Stimulated activated memory B cell treated with anti-CD40 and anti-IgM and Interleukin-4, amounts not matched to agents 10 μg/mL and 1 μg/mL and 100 μg/mL, for 72 hours (primary cell): ENCODE measurements at places on chromosomes 4 and X.

DNA sequence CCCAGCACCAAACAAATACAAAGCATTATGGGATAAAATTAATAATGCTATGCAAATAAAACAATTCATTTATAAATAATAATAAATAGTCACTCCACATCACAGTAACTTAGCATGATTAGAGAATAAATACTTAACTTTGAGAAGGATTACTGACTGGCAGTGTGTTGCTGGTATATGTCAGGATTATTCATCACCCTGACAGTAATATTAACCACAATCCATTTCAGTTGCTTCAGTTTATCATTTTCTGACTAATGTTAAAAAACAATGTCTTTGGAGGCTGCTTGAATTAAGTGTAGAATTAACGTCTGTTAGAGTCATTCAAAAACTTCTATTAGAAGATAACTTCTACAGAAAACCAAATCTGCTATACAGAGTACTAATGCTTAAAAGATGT is 124.1 kb upstream of the MAB21L2 start:
- H3K27me3 ChIP-seq, result no peaks in the 10 kb centered on the region
- H3K27ac ChIP-seq, result no peak overlapping the region
- no peaks in the 10 kb centered on the region for H3K4me1 ChIP-seq

GRCh38 chrX:11346121-11346682 is 53.0 kb downstream of the AMELX start:
- peaks cover 11% of the 10 kb centered on the region for H3K4me1 ChIP-seq
- no peak overlapping the region for H3K27ac ChIP-seq
- no peaks in the 10 kb centered on the region for H3K27me3 ChIP-seq

DNA sequence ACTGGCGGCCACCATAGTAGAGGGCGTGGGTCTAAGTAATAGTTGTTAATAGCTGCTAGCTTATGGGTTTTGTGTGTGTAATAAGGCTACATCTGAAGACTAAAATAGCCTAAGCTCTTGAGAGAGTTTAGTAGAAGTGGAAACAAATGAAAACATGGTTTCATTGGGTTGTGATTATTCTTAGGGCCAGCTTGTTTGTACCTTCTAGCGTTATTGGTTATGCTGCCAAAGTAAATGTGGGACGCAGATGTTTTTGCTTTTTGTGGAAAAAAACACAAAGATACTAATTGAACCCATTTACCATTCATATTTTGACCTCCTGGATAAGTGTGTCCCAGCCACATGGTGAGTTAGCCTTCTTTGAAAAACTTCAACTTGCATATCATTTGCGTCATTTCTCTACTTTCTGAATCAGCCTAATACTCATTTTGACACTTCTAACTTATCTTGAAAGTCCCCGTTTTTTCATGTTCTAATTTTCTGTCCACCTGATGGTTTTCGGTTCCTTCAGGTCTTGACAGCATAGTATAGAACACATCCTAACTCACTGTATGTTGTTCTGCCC is 305.3 kb downstream of the FRMPD4 start:
- H3K4me1 ChIP-seq, result peaks cover 11% of the 10 kb centered on the region
- no peak overlapping the region for H3K4me3 ChIP-seq
- peak; percentile 88 for ATAC-seq
- no peaks in the 10 kb centered on the region for H3K27me3 ChIP-seq
- H3K36me3 ChIP-seq, result no peaks in the 10 kb centered on the region

DNA sequence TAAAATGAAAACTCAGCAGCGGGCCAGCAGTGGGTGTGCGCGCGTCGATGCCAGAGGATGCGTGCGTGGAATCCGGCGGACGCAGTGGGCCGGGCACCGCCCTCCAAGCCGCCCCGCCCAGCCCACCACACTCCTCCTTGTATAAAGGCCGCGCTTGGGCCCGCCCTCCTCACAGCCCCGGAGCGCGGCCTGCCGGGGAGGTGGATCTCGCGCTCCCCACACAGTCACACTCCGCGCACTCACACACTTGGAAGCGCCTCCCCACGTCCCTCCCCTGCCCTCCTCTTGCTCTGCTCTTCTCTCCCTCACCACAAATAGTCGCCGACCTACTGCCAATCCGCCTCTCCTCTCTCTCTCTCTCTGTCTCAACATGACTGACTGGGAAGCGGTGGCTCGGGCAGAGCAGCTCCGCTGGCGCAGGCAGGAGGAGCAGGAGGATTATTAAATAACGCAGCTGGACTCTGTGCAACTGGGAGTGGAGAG is at the start of gene CCSER1:
CCSER1 (plus strand) TSS at position 172 of the 483 bp plus-strand sequence.
- peak within 1 kb of the TSS; percentile 86 for H3K27ac ChIP-seq
- peaks cover 31% of the 10 kb centered on the region for H3K4me1 ChIP-seq
- no peaks in the 10 kb centered on the region for H3K27me3 ChIP-seq
- ATAC-seq, result peak; percentile 96
- H3K36me3 ChIP-seq, result no peaks in the 10 kb centered on the region
- peak within 1 kb of the TSS; percentile 96 for H3K4me3 ChIP-seq

GRCh38 chrX:23185951-23186350 is 148.7 kb upstream of the PTCHD1 start:
- no peaks in the 10 kb centered on the region for H3K4me1 ChIP-seq
- no peak for ATAC-seq
- no peaks in the 10 kb centered on the region for H3K27me3 ChIP-seq
- no peak overlapping the region for H3K27ac ChIP-seq
- no peaks in the 10 kb centered on the region for H3K36me3 ChIP-seq

- H3K36me3 ChIP-seq, result no peaks in the 10 kb centered on the region
- peaks cover 22% of the 10 kb centered on the region for H3K27me3 ChIP-seq
- no peak overlapping the region for H3K27ac ChIP-seq
- H3K4me3 ChIP-seq, result no peak overlapping the region
- ATAC-seq, result no peak
- H3K4me1 ChIP-seq, result no peaks in the 10 kb centered on the region
Observed at GRCh38 chr4:25060963-25061340, 30.2 kb upstream of the LGI2 start.

DNA sequence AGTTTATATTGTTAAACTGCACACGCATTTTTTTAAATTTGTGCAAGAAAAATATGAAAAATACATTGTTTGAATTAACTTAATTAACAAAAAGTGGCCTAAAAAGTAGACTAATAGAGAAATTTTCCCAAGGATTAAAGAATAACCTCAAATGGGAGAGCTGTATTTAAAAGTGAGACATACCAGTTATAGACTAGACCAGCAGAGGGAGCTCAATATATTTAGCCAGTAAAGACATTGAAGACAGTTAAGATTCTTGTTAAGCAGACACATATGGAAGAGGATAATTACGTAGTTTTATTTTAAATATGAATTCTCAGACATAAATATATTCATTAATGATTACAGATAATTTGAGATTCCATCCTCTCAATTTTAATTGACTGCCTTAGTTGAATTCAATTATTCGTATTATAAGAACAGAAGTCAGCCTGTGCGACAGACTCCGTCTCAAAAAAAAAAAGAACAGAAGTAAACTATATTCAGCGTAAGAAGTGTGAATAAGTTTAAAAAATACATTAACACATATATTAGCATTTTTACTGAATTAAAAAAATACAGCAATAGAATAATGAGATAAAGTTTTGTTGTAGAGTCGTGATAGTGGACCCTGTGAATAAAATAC is 64.8 kb downstream of the GLRA3 start:
- H3K4me3 ChIP-seq, result no peak overlapping the region
- H3K27me3 ChIP-seq, result no peaks in the 10 kb centered on the region
- no peak overlapping the region for H3K27ac ChIP-seq
- H3K36me3 ChIP-seq, result no peaks in the 10 kb centered on the region

GRCh38 chr4:143351774-143352451 is 15.2 kb downstream of the GAB1 start:
- H3K27ac ChIP-seq, result no peak overlapping the region
- peaks cover 10% of the 10 kb centered on the region for H3K4me1 ChIP-seq
- no peaks in the 10 kb centered on the region for H3K27me3 ChIP-seq
- ATAC-seq, result no peak

DNA sequence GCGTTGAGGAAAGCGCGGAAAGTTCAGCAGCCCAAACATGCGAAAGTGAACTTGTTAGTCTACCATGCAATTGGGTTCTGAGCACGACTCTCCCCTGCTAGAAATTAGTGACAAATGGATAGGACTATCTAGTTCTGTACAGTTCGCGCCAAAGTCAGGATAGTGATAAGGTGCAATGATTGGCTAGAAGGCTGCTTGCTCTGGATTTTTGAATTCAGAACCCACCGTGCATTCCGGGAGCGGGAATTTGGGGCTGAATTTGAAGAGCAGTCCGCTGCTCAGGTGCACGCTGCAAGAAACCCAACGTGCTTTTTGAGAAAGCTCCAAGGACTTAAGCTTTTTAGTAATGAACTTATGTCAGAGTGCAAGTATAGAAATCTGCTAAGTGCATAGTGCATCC is 732 bp upstream of the ESX1 start:
- ATAC-seq, result no peak
- H3K4me1 ChIP-seq, result peaks cover 7% of the 10 kb centered on the region
- H3K4me3 ChIP-seq, result no peak overlapping the region
- no peaks in the 10 kb centered on the region for H3K36me3 ChIP-seq
- H3K27ac ChIP-seq, result no peak overlapping the region

- no peaks in the 10 kb centered on the region for H3K4me1 ChIP-seq
- ATAC-seq, result no peak
- H3K27me3 ChIP-seq, result peaks cover 18% of the 10 kb centered on the region
- H3K4me3 ChIP-seq, result no peak overlapping the region
Observed at GRCh38 chr4:24885342-24885741, 27.5 kb downstream of the CCDC149 start.

GRCh38 chrX:99909946-99910345 is 500.1 kb downstream of the PCDH19 start:
- no peak overlapping the region for H3K4me3 ChIP-seq
- no peaks in the 10 kb centered on the region for H3K4me1 ChIP-seq
- no peaks in the 10 kb centered on the region for H3K36me3 ChIP-seq
- H3K27me3 ChIP-seq, result no peaks in the 10 kb centered on the region
- H3K27ac ChIP-seq, result no peak overlapping the region

GRCh38 chrX:16822723-16823122 is 36.5 kb downstream of the TXLNG start:
- peaks cover 5% of the 10 kb centered on the region for H3K4me1 ChIP-seq
- no peak overlapping the region for H3K4me3 ChIP-seq
- ATAC-seq, result no peak
- H3K27ac ChIP-seq, result no peak overlapping the region

- H3K27me3 ChIP-seq, result no peaks in the 10 kb centered on the region
- no peak for ATAC-seq
- no peaks in the 10 kb centered on the region for H3K36me3 ChIP-seq
- no peak overlapping the region for H3K27ac ChIP-seq
- no peak overlapping the region for H3K4me3 ChIP-seq
- H3K4me1 ChIP-seq, result no peaks in the 10 kb centered on the region
Observed at GRCh38 chrX:14802943-14803710, 69.7 kb downstream of the FANCB start.

- H3K27ac ChIP-seq, result no peak overlapping the region
- no peak for ATAC-seq
- peaks cover 9% of the 10 kb centered on the region for H3K36me3 ChIP-seq
- no peak overlapping the region for H3K4me3 ChIP-seq
- peaks cover 36% of the 10 kb centered on the region for H3K4me1 ChIP-seq
Observed at GRCh38 chr4:148415500-148415899, 26.7 kb downstream of the NR3C2 start.

- no peaks in the 10 kb centered on the region for H3K36me3 ChIP-seq
- H3K4me1 ChIP-seq, result no peaks in the 10 kb centered on the region
- H3K4me3 ChIP-seq, result no peak overlapping the region
- no peak for ATAC-seq
- H3K27ac ChIP-seq, result no peak overlapping the region
- H3K27me3 ChIP-seq, result peaks cover 24% of the 10 kb centered on the region
Observed at GRCh38 chr4:109359040-109359646, 56.7 kb upstream of the COL25A1 start.

- peak; percentile 68 for ATAC-seq
- H3K27me3 ChIP-seq, result no peaks in the 10 kb centered on the region
- no peak overlapping the region for H3K4me3 ChIP-seq
- H3K27ac ChIP-seq, result no peak overlapping the region
- no peaks in the 10 kb centered on the region for H3K36me3 ChIP-seq
Observed at GRCh38 chrX:22950269-22951266, 49.2 kb upstream of the DDX53 start.

DNA sequence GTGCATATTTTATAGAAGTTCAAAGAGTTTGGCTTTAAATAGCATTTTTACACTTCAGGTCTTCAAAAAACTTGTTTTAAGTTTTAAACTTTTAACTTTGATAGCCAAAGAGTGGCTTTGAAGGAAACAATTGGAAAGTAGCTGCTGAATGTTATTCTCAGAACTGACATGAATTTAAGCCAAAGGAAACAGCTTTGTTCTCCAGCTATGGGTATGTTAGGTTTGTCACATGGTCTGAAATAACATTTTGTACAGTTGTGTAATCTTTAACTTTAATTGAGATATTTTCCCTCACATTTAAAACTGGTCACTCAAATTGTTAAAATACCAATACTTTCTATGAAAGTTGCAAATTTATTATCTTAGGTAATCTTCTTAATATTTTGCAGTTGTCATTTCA is 564.7 kb downstream of the IL15 start:
- H3K4me3 ChIP-seq, result no peak overlapping the region
- H3K27ac ChIP-seq, result no peak overlapping the region
- peaks cover 6% of the 10 kb centered on the region for H3K4me1 ChIP-seq
- no peak for ATAC-seq

- no peak overlapping the region for H3K4me3 ChIP-seq
- no peaks in the 10 kb centered on the region for H3K4me1 ChIP-seq
- no peaks in the 10 kb centered on the region for H3K27me3 ChIP-seq
- ATAC-seq, result no peak
Observed at GRCh38 chr4:177759729-177760128, 317.5 kb upstream of the AGA start.

GRCh38 chr4:74555231-74555630 is 110.3 kb downstream of the AREG start:
- H3K4me1 ChIP-seq, result no peaks in the 10 kb centered on the region
- H3K27me3 ChIP-seq, result no peaks in the 10 kb centered on the region
- H3K27ac ChIP-seq, result no peak overlapping the region
- ATAC-seq, result no peak

- no peak overlapping the region for H3K4me3 ChIP-seq
- H3K27me3 ChIP-seq, result peaks cover 77% of the 10 kb centered on the region
- peaks cover 11% of the 10 kb centered on the region for H3K36me3 ChIP-seq
- H3K4me1 ChIP-seq, result peaks cover 11% of the 10 kb centered on the region
Observed at GRCh38 chr4:569958-570667, 6.0 kb downstream of the TMEM271 start.

DNA sequence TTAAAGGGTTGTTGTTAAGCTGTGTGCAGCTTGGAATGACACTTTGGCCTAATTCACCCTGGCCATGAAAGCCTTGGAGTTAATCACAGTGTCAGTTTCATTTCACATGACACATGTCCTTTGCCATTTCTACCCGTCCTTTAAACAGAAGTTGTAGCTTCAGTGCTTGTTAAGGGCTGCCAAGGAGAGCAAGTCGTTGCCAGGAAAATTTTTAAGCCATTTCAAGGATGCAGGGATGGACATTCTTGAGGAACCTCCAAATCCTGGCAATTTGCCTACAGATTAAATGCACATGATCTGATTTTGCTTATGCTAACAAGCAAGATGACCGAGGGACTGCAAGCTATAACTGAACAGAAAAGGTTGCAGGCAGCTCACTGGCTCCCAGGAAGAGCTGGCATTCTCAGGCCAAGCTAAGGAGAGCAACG is 40.5 kb downstream of the SETD7 start:
- H3K4me1 ChIP-seq, result no peaks in the 10 kb centered on the region
- no peak overlapping the region for H3K27ac ChIP-seq
- H3K27me3 ChIP-seq, result no peaks in the 10 kb centered on the region
